ENCODE measurements at places on chromosomes 1 and 21.

DNA sequence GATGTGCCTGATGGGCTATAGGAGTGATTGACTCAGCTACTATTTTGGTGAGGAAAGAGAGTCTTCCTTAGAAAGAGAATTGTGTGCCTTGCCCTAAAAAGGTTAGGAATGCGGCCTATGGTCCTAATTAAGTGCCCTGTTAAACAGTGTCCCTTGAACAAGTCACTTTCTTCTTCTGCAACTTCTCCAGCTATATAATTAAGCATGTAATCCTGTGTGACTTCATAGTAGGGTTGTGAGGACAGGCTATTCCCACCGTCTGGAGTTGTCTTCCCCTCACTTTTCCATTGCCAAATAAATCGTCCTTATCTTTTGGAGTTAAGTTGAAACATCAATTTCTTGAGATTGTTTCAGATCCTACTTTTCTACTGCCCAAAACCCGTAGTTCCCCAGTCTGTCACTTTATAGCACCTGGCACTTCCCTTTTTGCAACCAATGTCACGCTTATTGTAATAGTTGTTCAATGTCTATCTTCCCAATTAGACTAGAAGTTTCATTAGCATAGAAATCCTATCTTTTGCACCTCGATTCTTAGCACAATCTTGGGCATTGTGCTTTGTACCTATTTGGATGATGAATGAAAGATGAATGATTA, 27.6 kb upstream of the SLC16A1 start:
- no peak for DNase-seq

DNA sequence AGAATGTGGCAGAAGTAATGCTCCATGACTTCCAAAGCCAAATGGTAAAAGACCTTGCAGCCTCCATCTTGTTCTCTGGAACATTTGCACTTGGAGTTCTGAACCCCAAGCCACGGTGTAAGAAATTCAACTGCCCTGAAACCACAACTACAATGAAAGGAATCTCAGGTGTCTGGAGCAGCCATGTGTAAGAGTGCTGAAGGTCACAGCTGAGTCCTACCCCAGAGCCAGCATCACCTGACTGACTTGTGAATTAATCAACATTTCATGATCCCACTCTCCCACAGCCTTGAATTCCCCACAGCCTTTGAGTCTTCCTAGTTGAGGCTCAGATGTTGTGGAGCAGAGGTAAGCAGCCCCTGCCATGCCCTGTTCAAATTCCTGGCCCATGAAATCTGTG, 192.8 kb upstream of the CAMK1G start:
- DNase-seq: no peak

DNA sequence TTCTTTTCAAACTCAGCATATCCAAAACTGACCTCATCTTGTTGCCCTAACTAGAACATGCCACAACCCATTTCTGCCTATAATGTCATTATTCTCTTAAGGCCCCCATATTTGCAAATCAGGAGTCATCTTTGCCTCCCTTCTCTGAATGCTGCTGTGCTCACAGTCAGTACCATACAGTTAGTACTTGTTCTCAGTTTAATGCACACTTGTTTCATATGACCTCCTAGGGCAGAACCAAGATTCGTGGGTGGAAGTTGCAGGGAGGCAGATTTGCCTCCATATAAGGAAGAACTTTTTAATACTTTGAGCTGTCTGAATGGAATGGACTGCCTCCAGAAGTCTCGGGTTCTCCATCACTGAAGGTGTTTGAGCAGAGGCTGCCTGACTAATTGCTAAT, 9.2 kb downstream of the CAP1 start:
- DNase-seq: no peak

DNA sequence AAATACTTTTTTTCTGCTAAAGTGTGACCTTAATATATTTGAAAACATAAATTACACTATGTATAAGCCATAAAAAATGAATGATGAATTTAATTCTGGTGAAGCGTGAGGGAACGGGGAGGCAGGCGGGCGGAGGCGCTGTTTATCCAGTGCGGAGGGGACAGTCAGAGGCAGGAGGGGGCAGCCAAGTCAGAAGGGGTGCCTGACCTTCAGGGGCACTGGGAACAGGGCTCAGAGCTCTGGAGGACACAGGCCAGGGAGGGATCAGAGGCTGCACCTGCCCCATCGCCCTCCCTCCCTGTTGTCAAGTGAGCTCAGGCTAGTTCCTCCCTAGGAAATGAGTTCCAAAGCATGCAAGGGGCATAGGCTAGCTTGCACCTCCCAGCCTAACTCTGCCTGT, 82.0 kb upstream of the CASZ1 start:
- DNase-seq: no peak

DNA sequence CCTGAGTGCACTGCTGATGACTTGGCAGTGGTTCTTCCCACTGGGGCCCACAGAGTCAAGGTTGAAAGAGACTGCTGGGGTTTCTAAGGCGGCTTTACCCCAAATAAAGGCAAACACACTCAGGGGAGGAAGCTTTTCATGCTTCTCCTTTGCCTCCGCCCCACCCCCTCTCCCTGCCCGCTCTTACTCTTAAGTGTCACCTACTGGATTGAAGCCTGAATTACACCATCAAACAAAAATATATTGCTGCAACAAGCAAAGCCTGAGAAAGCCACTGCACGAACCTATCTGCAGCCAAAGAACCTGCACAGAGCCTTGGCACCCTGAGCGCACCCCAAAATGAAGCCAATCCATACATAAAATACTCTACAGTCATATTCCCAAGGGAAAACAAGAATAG, 63.1 kb downstream of the PTGFR start:
- no peak for DNase-seq

GRCh38 chr21:14814991-14815390, 249.8 kb downstream of the NRIP1 start:
- no peak for DNase-seq

- no peak for DNase-seq
Observed at GRCh38 chr1:31924839-31925238, 13.3 kb downstream of the PTP4A2 start.

DNA sequence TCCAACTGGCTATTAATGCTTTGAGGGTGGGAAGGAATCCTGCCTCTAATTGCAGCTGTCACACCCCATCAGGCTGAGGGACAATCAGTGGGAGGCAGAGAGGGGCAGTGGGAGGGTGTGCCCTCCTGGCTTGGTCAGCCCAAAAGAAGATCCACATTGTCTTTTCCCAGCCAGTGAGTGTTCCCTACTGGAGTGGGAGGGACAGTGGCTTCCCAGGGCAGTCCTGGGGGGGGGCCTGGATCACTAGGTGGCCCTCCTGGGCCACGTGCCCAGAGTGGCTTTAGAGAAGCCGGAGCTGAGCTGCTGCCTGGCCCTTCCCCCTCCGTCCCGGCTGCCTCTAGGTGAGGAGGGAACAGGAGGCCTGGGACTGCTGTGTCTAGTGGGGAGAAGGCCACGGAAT, 14.0 kb downstream of the INKA2 start:
- DNase-seq: no peak

DNA sequence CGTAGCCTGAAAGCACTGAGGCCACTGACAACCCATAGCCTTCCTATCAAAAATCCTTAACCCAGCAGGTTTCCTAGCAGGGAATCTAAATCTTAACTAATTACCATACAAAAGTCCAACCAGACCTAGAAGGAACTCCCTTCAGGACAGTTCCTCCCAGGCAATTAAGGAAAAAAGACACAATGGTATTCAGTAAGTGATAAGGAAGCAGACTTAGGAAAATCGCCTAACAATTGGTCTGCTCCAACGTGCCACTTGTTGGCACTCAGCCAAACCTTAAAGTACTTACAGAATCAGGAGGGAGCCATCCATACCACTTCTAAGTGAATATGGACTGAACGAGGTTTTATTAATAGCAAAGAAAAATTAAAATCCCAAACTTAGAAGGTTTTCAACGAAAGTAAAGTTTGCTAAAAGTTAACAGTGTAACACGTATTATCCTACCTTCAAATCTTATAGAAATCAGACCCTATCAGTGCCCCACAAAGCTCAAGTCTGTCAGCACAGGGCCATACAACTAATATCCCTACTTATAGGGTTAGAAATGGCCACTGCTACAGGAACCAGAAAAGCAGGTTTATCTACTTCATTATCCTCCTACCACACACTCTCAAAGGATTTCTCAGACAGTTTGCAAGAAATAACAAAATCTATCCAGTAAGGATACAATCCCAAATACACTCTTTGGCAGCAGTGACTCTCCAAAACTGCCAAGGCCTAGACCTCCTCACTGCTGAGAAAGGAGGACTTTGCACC, 29.0 kb downstream of the SPATA6 start:
- DNase-seq: no peak

DNA sequence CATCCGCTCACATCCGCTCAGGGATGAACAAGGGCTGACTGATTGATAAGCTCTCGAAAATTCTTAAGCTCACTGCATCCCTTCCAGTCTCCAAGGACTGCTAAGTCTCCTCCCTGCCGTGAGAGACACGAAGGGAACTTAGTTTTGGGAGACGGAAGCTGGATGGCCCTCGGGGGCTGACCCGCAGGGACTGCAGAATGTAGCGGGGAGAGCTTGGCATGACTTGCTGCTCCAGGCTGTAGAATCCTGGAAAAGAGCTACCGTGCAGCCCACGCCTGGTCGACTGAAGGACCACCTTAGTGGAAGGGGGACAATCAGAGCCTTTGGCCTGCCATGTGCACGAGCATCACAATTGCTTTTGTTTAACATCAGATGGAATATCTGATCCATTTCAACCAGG, 5.3 kb downstream of the ANKRD65 start:
- no peak for DNase-seq

DNA sequence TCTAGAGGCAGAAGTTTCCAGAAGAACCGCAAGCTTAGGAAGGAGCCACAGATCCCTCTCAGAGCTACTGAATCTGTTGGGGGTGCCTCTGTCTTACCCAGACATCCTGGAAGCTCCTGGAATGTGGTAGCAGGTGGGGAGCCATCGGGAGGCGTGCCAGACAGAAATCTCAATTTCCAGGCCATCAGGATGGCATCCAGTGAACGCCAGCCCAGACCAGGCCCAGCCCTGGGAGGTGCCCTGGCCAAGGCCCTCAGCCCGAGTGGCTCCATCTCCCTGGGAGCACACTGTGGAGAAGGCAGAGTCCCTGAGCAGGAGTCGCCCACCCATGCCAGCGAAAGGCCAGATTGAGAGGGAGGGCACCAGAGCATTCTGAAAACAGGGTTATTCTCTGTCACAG, 2.5 kb downstream of the ABCA4 start:
- no peak for DNase-seq

DNA sequence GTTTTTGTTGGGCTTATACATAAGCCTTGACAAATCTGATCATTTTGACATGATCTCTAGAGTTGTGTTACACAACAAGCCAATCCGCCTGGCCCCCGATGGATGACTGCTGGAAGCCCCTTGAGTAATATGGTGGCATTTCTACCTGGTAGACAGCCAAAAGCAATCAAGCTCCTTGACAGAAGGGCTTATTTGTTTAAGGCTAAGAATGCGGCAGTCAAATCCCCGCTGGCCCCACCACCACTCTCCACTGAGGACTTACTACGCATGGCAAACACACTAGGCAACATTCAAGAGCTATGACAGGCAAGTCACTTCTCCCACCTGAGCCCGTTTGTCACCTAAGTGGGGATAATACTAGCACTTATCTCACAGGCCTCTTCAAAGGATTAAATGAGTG, 33.4 kb upstream of the C1orf198 start:
- no peak for DNase-seq

GRCh38 chr1:15714406-15715136, 21.5 kb upstream of the SLC25A34 start:
- DNase-seq: no peak

GRCh38 chr1:47692196-47692595, 254.4 kb downstream of the FOXD2 start:
- no peak for DNase-seq

DNA sequence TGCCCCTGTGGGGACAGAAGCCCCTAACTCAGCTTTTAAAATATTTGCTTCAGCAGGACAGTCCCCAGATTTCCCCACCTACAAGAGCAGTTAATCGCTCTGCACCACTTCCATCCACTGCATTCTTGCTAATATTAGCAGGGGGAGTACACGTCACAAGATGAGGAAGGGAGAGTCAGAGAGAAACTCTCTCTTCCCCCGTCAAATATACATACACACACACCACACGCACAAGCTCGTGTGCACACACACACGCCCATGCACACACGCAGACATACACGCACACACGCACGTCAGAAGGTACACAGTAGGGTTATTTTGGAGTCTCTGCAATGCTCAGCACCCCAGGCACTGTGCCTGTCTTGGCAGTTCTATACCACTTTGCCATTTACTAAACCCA, 2.1 kb downstream of the CLCA1 start:
- DNase-seq: no peak

- DNase-seq: no peak
Observed at GRCh38 chr1:26082020-26082350, 14.6 kb upstream of the TRIM63 start.

DNA sequence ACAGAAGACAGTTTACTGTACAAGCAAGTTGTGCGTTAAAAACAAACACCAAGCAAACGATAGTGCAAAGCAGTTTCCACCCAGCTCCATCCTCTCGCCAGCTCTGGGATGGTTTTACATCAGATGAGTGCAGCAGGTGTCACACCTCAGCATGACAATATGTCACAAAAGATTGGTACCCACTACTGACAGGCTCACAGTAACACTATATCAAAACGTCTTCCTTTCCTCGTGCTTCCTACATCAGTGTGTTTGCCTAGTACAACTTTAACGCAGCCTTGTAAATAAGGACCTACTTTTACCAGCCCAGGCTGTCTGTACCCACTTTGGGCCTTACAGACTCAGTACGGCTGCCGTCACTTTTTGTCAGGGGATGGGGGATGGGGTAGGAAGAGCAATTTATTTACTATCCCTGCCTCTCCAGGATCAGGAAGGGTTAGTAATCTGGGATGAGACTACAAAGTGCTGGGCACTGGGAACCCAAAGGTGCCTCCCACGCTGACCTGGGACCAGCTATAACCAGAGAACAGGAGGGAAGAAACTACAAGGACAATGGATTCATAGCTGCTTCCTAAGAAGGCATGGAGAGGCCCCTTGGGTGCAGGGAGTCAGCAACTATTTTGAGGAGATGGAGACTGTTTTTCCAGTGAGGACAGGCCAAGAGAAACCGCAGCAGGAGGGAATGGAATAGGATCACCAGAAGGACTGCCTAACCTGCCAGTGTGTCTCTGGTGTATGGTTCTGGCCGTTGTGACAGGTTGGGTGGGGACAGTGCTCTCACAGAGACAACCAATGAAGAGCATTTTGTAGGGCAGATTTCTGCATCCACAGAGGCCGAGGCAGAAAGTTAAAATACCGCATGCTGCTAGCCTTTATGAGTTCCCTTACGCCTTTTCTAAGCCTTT, 30.2 kb downstream of the RUNX3 start:
- no peak for DNase-seq

DNA sequence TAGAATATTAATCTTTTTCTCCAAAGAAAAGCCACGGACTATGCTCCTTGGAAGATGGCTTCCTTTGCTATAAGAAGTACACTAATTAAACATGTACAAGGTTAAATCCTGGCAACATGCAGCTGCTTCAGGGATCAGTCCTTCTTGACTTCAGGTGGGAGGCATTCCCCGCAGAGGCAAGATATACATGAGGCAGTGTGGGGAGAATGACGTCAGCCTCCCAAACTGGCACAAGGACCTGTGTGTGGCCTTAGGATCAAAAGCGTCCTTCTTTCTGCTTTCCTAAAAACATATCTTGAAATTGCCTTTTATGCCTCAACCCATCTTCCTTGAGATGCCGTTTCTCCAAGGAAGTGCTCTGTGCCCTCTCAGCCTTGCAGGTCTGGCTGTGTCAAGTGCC, 90.3 kb downstream of the WLS start:
- no peak for DNase-seq

All from NCI-H2081 treated with DMSO at 0.1 percent for 48 hours (cell line).